G401 (cell line): ENCODE measurements at places on chromosomes 13 and 19. TPM values are rescaled to one million over a fixed set of nuclear protein-coding genes. Genes with fewer than 3 reads are reported as not detected.

ZNF223 gene
- 0.18 and 0.37 TPM in 2 replicates for total RNA-seq

ZNF284 gene
- total RNA-seq: 0.25 TPM in 1 of 2 replicates, not detected in the other

IGFL1 gene
- total RNA-seq: not detected in 2 replicates

ZNF135 gene
- 0.06 TPM in 1 of 2 replicates, not detected in the other for total RNA-seq

CCL25 gene
- total RNA-seq: 16.2 and 19.6 TPM in 2 replicates

ZNF28 gene
- total RNA-seq: 12.1 and 14.2 TPM in 2 replicates

SRRM5 gene
- not detected in 2 replicates for total RNA-seq

ZNF578 gene
- total RNA-seq: not detected in 2 replicates

KLK7 gene
- not detected in 2 replicates for total RNA-seq

GATAD2A gene
- total RNA-seq: 47.2 and 80.3 TPM in 2 replicates

ZNF486 gene
- not detected in 2 replicates for total RNA-seq

CLASRP gene
- total RNA-seq: 12.1 and 23.8 TPM in 2 replicates

C1QTNF9 gene
- total RNA-seq: not detected in 2 replicates
